H1 (cell line): ENCODE measurements at places on chromosomes 2 and 18. TPM values are rescaled to one million over a fixed set of nuclear protein-coding genes. Genes with fewer than 3 reads are reported as not detected.
A peak's percentile ranks its signal among the peaks of the same experiment; 100 is the strongest.

GRCh38 chr2:3986530-3987258, 283.3 kb downstream of the DCDC2C start:
- no peak overlapping the region for H3K27ac ChIP-seq
- H3K4me3 ChIP-seq, result no peak overlapping the region
- no peaks in the 10 kb centered on the region for H3K27me3 ChIP-seq
- no peaks in the 10 kb centered on the region for H3K4me1 ChIP-seq

DNA sequence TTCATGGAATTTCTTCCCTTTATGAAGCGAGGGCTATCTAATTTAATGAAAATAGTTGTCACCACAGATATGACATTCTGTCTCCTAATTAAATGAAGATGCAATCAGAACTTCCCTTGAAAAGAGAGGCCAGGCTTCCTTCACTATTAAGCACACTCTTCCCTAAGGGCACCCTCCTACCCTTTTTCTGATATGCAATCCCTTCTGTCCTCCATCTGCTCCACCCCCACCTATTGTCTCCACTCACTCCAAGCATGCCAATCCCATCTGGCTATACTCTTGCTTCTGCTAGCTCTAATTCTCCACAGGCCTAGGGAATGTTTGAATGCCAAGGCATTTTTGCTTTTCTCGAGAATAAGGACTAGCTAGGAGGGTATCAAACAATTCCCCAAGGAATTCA, 818.4 kb upstream of the FSHR start:
- H3K4me3 ChIP-seq, result peak overlapping the region; percentile 14; the same call in 1 of the 2 replicates
- H3K27ac ChIP-seq, result no peak overlapping the region
- DNase-seq, result peak; percentile 39
- H3K27me3 ChIP-seq, result no peaks in the 10 kb centered on the region

DNA sequence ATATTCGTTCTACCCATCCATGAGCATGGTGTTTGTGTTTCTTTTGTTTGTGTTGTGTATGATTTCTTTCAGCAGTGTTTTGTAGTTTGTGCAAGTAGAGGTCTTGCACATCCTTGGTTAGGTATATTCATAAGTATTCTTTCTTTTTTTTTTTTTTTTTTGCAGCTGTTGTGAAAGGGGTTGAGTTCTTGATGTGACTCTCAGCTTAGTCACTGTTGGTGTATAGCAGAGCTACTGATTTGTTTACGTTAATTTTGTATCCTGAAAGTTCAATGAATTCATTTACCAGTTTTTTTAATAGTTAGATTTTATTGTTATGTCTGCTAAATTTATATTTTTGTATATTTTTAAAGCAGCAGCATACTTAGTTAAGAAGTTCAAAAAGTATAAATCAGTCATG, 834.4 kb upstream of the NRXN1 start:
- no peak overlapping the region for H3K4me3 ChIP-seq
- H3K27me3 ChIP-seq, result no peaks in the 10 kb centered on the region
- H3K4me1 ChIP-seq, result no peaks in the 10 kb centered on the region

DNA sequence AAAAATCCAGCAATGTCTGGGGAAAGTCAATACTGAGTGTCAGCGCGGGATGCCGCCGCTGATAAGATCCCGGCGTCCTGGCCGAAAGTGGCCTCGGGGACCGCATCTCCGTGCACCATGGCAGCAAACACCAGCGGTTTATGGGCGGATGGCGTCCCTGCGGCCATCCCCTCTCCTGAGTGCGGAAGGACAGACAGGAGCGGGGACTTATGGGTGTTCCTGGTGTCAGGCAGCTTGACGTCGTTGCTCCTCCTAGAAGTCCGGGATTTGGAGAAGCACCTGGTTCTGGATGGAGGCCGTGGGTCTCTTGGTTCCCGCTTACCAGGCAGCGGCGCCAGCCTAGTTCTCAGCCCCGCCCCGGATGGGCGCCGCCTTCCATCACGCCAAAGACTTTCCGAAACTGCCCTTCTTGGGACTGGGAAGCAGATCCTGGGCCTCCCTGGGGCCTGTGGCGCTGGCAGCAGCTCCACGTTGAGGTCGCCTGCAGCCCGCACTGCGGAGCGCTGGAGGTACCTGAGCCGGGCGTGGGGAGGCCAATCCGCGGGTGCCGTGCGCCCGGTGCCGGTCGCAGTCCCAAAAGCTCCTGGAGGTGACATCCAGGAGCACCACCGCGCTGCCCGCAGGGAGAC, 119.1 kb downstream of the CCDC74A start:
- no peaks in the 10 kb centered on the region for H3K27me3 ChIP-seq
- H3K4me3 ChIP-seq, result no peak overlapping the region
- H3K27ac ChIP-seq, result no peak overlapping the region
- H3K36me3 ChIP-seq, result no peaks in the 10 kb centered on the region
- no peaks in the 10 kb centered on the region for H3K4me1 ChIP-seq
- DNase-seq, result no peak

- peaks cover 5% of the 10 kb centered on the region for H3K4me1 ChIP-seq
- DNase-seq, result no peak
- H3K4me3 ChIP-seq, result no peak overlapping the region
- no peaks in the 10 kb centered on the region for H3K36me3 ChIP-seq
Measured at GRCh38 chr2:236089271-236090026, 78.7 kb downstream of the GBX2 start.

DNA sequence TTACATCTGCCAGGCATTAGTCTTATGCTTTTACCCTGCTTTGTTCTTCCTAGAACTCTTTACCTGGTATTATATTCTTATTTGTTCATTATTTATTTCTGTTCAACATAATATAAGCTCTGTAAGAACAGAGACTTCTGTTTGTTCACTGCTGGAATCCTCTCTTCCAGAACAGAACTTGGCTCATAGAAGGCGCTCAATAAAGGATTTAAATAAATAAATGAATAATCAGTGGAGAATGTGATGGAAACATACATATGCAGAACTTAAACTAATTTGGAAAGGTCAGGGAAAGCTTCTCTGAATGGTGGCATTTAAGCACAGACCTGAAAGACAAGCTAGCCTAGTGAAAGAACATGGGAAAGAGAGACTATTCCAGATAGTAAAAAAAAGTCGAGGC, 24.3 kb downstream of the NCKAP1 start:
- no peak overlapping the region for H3K4me3 ChIP-seq
- no peaks in the 10 kb centered on the region for H3K27me3 ChIP-seq
- no peak overlapping the region for H3K27ac ChIP-seq
- DNase-seq, result no peak
- no peaks in the 10 kb centered on the region for H3K36me3 ChIP-seq

DNA sequence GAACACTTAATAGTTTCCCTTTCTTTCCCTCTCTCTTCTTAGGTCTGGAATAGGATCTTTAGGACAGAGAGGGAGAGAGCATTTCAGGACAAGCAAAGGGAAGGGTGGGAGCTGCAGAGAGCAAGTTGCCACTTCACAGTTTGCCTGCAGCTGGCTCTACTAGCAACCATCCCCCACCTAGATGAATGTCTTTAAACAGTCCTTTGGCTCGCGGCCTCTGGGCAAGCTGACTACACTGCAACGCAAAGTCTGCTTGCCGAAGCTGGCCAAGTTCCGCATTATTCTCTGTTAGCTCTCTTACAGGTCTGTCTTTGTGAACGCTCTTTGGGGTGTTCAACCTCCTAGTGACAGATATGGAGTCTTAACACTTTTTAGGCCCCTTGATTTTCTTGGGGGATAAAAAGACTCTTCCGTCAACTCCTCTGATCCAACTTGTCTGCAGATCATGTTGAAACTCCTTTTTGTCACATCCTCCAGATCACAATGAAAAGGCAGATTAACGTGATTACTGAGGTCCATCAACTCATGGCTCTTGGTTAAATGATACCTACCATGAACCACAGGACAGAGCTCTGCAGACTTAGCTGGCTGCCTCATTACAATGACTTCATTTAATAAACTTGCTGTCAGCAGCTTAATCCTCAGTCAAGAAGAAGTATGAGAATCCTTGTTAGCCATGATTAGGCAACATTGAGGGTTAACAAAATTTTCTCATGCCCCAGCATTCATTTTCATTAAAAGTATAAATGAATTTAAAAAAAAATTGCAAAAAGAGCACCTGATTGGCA, 74.6 kb downstream of the SLC4A3 start:
- no peaks in the 10 kb centered on the region for H3K27me3 ChIP-seq
- no peaks in the 10 kb centered on the region for H3K36me3 ChIP-seq
- no peak overlapping the region for H3K27ac ChIP-seq
- H3K4me1 ChIP-seq, result no peaks in the 10 kb centered on the region; the same call in 1 of the 2 replicates
- no peak overlapping the region for H3K4me3 ChIP-seq

DNA sequence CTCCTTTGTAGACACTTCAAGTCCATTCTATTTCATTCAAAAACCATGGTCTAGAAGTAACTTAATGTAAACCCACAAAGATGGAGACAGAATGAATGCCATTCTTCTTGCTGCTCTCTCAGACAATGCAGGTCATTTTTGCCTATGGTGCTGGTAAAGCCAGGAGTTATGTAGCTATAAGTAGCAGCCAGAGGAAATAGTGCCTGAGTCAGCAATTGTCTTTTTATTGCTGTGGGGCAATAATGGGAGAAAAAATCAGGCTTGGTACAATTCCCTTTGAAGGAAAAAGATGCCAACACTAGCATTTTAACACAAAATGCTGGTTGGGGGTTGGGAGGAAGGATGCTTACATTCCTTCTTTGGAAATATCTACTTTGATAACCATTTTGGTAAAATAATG, 43.5 kb downstream of the SCN1A start:
- no peaks in the 10 kb centered on the region for H3K27me3 ChIP-seq
- H3K4me1 ChIP-seq, result no peaks in the 10 kb centered on the region
- DNase-seq, result no peak
- no peak overlapping the region for H3K4me3 ChIP-seq
- no peak overlapping the region for H3K27ac ChIP-seq

DNA sequence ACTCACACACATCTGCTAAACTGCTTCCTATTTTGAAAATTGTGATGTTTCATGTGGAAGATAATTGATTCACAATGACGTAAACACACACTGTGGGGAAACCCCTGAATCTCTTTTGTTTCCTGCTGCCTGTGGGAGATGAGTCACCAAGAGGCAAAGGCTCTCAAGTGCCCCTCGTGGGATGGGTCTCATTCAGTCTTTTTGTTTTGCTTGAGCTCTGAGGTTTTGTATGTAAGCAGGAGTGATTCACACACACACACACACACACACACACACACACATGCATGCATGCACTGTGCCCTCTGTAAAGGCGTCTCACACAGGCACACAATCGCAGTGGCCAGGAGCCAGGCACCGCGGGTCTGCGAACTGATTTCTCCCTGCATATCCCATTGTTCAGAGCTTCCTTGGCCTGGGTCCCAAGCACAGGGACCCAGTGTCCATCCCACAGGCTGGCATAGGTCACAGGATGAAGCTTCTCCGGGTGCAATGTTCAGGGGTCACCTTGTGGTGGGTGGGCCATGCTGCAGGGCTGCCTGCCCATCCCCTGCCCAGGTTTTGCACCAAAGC, 12.1 kb upstream of the ARHGEF4 start:
- no peak overlapping the region for H3K27ac ChIP-seq
- no peak for DNase-seq
- H3K27me3 ChIP-seq, result no peaks in the 10 kb centered on the region
- peaks cover 17% of the 10 kb centered on the region for H3K4me1 ChIP-seq
- no peak overlapping the region for H3K4me3 ChIP-seq

GRCh38 chr2:15160201-15160991, 400.7 kb downstream of the NBAS start:
- H3K27ac ChIP-seq, result no peak overlapping the region
- H3K27me3 ChIP-seq, result no peaks in the 10 kb centered on the region
- no peak overlapping the region for H3K4me3 ChIP-seq
- DNase-seq, result no peak
- no peaks in the 10 kb centered on the region for H3K36me3 ChIP-seq

DNA sequence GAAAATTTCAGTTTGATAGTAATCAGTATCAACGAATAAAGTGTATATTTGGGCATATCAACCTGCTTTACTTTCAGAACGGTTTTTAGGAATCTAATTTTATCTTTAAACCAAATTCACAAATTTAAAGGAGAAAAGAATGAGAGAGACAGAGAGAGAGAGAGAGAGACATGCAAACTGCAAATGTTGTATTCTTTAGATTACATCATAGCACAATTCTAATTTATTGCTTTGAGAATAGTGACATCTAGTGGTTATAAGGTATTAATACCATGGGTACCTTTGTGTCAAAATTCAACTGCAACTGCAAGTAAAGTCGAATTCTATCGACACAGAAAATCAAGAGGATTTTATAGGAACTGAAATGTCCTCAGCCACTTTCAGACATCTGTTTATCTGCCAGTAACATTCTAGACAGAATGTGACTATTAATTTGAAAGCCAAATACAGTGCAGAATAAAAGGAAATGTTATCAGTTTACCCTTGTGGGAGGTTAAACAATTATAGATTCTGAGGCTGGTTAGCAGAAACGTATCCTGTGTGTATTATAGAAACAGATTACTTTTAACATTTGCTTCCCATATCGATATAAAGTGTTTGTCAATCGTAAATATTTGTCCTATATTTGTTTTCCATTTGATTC, 529.8 kb upstream of the VRK2 start:
- H3K4me3 ChIP-seq, result no peak overlapping the region
- no peaks in the 10 kb centered on the region for H3K4me1 ChIP-seq
- H3K27me3 ChIP-seq, result no peaks in the 10 kb centered on the region
- H3K27ac ChIP-seq, result no peak overlapping the region
- H3K36me3 ChIP-seq, result no peaks in the 10 kb centered on the region

DNA sequence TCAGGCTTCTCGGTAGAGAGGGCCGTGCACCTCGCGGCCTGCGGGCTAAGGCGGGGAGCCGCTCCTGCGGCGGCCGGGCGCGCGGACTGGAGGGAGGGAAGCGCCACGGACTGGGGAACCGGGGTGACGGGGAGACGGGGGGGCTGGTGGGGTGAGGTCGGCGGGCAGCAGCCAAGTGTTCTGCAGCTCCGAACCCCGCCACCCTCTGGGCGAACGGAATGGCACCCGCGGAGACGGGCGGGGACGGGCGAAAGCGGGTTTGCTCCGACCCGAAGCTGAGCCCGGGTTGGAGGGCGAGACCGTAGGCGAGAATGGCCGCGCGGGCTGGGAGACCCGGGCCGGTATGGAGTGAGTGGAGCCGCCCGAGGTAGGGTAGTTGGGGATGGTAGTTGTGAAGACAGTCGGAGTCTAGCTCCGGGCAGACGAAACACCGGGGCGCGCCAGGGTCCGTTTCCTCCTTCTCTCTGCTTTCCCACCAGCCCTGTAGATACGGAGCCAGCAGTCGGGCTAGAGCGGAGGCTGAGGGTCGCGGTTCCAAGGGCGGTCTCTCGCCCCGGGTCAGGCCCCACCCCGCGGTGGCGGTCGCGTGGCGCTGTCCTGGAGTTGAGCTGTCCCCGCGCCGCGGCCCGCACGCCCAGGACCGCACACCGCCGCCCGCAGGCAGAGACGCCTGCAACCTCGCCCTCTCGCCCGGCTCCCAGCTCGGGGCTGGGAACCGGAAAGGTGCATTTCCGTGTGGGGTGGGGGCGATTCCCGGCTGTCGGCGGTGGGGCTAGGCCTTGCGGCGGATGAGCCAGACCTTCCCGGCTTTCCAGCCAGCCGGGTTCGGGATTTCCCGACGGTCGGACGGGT, 160.3 kb upstream of the SIX2 start:
- peaks cover 13% of the 10 kb centered on the region for H3K27me3 ChIP-seq
- no peaks in the 10 kb centered on the region for H3K36me3 ChIP-seq
- peak; percentile 78 for DNase-seq
- no peaks in the 10 kb centered on the region for H3K4me1 ChIP-seq
- H3K4me3 ChIP-seq, result peak overlapping the region; percentile 68
- H3K27ac ChIP-seq, result no peak overlapping the region

- H3K27me3 ChIP-seq, result no peaks in the 10 kb centered on the region
Measured at GRCh38 chr18:8348051-8348720, 261.1 kb upstream of the RAB12 start.

Gene PJVK
- 2.3 and 2.4 TPM in 2 replicates for total RNA-seq

Gene CTDSP1
- 20.3 and 20.9 TPM in 2 replicates for total RNA-seq

Gene TYMS
- 85.1 and 91.9 TPM in 2 replicates for total RNA-seq

Gene ANKRD36
- 10.7 and 12.3 TPM in 2 replicates for total RNA-seq

Gene KCNG2
- 0.19 TPM in 1 of 2 replicates, not detected in the other for total RNA-seq

Gene TPO
- total RNA-seq, result not detected in 2 replicates

Gene EVA1A
- 1.2 and 4.3 TPM in 2 replicates for total RNA-seq

Gene CCDC74B
- 4.3 and 6.7 TPM in 2 replicates for total RNA-seq

Gene TTN
- 6.9 and 9.7 TPM in 2 replicates for total RNA-seq

Gene EFEMP1
- total RNA-seq, result 14.0 and 15.5 TPM in 2 replicates

Gene TDRD15
- total RNA-seq, result not detected in 2 replicates

Gene TMEM214
- 49.7 and 52.7 TPM in 2 replicates for total RNA-seq
